ENCODE measurements at places on chromosomes 2 and 18.

DNA sequence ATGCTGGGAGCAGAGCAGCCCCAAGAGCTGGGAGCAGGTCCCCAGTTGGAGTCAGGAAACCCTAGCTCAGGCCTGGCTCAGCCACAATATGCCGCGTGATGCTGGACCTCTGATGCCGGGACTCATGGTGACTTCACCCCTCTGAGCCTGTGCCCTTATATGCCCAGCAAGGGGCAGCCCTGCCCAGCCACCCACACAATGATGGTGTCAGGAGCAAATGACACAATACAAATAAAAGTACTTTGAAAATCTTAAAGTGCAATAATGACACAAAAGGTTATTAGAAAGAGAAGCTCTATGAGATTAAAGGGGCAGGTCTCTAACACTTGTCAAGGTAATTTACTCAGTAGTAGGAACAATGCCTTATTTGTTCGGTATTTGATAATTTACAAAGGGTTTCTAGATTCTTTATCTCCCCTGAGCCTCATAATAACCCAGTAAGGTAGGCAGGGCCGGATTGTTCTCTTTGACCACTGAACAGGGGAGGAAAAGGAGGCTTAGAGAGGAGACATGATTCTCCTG lies 18.3 kb upstream of the KIF3C start:
- DNase-seq = no peak

- no peak for DNase-seq
These were observed 44.4 kb upstream of the BARD1 start for GRCh38 chr2:214853906-214854305.

GRCh38 chr2:75289771-75290170 lies 90.5 kb upstream of the TACR1 start:
- no peak for DNase-seq

DNA sequence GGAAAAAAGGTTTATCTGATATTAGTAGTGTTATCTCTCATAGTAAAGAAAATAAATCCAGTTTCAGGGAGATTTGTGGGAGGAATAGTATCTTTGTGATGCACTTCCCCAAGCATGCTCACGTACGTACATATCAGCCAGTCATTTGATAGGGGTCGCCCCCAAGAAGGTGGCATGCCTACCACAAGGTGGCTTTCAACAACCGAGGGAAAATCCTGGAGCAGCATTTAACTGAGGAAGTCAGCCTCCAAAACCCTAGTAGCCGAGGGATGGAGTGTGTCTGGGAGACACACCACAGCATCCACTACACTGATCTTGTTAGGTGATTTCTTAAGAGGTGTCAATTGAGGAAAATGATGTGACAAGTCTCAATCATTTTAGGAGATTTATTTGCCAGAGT lies 623.9 kb downstream of the NYAP2 start:
- no peak for DNase-seq

DNA sequence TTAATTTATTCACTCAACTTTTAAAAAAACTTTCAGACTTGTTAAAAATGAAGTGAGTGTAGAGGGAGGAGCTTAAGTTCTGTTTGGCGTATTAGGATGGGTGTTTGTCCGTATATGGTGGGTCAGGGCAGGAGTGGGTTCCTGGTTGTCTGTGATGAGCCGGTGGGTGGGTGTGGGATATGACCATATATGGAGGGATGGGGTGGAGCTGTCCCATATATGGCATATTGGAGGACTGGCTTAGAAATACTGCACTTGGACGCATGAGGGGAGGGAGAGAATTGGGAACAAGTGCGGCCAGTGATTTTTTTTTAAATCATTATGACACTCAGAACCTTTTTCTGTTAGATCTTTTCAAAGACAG lies 1.5 kb downstream of the KDM3A start:
- DNase-seq = peak; percentile 70

DNA sequence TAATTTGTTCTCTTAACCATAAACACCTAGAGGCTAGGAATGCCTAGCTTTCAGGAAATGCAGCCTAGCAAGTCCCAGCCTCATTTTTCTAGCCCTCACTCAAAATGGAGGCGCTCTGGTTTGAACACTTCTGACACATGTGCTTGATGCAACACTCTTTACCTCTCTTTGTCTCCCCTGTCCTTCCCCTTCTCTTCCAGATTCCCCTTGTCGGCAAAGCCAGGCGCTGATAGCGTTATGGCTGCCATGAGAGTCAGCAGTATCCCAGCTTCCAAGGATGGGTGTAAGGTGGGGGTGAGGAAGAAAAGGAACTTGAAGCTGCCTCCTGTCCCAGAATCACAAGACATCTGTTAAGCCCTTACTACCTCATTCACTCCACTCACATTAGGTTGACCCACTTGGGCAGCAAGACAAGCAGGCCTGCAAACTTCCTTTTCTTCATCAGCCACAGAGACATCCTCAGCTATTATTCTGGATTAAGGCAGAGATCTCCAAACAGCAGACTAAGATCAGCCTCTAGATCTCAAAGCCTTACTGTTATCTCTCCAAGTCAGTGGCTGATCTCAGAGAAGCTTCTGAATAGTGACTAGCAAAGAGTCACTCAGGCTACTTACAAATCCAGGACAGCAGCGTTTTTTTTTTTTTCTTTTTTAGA lies 1.9 kb upstream of the ST3GAL5 start:
- DNase-seq = no peak

GRCh38 chr18:67730886-67731285 lies 214.4 kb upstream of the DSEL start:
- DNase-seq = no peak

DNA sequence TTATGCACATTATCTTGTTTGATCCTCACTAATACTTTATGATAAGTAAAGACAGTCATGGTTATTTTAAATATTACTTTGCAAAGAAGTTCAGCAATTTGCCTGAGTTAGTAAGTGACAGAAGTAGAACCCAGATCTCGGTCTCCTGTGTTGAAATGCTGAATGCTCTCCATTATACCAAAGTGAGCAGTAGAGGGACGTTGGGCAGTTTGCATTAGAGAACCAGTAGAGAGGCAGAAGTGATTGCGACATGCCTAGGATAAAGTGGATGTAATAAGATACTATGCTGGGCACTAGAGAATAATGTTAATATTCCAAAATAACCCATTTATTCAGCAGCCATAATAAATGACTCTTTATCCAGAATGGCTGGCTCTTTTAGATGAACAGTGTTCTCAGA lies 201.0 kb downstream of the PMAIP1 start:
- DNase-seq = no peak

- DNase-seq = no peak
These were observed 84.5 kb downstream of the ADD2 start for GRCh38 chr2:70683455-70683854.

- no peak for DNase-seq
These were observed 62.7 kb downstream of the CYP1B1 start for GRCh38 chr2:38013158-38013752.

- DNase-seq = no peak
These were observed 28.9 kb upstream of the PPM1B start for GRCh38 chr2:44139741-44140140.

DNA sequence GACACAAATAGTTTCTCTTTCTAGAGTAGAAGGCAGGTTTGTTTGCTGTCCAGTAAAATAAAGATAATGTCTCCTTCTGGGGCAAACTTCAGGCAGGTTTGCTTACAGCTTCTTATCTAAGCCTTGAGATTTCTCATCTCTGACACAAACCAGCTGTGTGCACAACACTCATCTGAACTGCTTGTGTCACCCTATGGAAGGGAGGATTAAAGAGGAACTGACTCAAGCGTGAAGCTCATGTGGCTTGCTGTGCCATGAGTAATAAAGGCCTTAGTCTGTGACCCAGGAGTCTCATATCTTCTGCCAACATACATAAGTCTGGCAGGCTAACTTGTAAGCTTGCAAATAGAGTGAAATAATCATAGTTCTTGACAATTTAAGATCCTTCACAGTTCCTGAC lies 24.2 kb upstream of the CPO start:
- no peak for DNase-seq

GRCh38 chr2:88627856-88628570 lies 749 bp upstream of the EIF2AK3 start:
- peak; percentile 81 for DNase-seq

DNA sequence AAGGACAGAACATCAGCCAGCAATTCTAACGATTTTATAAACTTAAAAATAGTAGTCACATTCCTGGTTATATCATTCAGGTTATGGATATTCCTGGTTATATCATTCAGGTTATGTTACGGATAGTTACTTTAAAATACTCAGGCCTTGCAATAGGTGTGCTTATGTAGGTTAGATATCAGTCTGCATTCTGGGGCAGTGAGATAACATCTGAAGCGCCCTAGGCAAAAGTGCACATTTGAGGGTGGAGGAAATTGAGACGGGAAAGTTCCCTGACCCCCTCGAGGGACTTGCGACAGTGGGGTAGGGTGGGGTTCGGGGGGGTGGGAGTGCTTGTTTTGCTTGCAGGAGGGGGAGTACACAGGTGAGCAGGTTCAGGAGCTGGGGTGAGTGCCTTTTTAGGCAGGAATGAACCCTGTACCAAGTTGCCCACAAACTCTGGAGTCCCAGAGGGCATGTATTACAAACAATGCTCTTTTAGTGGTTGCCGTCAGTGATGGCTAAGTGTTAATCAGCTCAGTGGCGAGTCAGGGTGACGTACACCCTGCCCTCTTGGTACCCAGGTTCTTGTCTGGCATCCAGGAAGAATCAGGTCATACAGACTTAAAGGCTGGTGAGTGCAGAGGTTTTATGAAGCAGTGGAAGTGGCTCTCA lies 31.8 kb downstream of the CREG2 start:
- no peak for DNase-seq

DNA sequence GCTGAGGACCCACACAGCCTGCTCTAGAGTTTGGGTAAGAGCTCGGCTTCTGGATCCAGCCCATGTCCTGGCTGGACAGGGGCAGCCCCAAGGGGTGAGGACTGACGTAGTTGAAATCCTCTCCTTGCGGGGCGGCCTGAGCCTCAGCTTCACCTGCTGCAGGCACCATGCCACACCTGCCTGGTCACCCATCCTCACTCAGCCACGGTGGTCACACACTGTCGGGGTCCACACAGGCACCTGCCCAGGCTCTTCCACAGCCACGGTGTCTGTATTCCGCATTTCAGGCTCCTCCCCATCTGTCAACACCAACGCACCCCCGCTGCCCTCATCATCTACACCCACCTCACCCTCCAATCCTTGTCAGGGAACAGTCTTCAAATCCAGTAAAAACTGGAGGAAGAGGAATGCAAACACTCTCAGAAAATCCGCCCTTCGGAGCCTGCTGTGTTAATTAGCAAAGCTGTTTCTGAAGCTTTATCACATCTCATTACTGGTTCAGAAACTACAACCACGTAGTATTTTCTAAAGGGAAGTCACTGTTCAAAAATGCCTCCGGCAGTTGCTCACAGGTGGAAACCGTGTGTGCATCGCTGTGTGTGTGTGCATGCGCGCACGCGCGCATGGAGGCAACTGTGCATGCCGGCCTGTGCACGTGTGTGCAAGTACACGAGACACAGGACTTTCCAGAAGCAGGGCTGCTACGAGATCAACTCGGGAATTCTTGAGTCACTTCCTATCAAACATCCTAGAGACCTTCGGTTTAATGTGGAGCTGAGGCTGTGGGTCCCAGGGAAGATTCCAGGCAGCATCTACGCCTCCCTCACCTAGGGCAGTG lies 38.2 kb downstream of the SLC66A2 start:
- DNase-seq = no peak

GRCh38 chr2:197599285-197599965 lies 76.0 kb downstream of the RFTN2 start:
- no peak for DNase-seq

DNA sequence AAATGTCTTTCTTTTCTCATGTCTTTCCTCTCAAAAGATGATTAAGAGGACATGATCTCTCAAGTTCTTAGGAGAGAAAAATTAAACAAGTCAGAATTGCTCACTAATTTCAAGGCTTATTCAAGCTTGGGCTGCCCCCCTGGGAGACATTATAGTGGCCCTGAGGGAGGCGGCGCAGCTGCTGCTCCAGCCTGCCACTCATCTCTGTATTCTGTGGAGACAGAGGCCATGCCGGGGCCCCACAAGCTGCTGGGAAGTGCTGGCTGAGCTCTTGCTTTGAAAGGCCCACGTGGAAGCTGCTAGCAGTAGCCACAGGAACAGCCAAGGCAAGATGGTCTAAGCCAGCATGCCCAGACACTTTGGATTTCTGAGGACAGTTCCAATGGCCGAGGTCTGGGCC lies 267.4 kb downstream of the LNPK start:
- no peak for DNase-seq

DNA sequence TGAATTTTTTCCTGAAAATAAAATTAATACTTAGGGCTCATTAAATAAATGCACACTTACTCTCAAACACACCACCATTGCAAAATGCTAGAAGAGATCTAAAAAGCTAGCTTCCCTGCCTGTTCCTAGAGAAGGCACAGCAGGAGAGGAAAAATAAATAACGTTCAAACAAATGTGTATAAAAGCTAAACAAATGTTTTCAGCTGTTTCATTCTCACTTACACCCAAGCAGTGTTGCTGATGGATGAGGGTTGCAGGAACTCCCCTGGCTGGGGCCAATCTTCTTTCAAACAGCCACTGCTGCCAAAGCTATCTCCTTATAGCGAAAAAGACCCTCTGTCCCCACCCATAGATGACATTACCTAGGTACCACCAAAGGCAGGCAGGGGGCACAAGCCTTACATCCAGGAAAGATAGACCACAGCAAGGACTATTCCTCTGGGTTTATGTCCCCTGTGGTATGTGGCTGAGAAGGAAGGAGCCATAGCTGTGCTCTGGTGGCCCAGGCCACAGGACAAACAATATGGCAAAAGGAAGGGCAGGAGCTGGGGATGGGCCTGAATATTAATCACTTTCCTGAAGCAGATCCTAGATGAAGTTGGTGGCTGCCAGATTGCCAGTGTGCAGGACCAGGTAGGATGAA lies 214.6 kb downstream of the TTC32 start:
- DNase-seq = no peak

- no peak for DNase-seq
These were observed 45.2 kb upstream of the PGAP1 start for GRCh38 chr2:196971574-196972279.

DNA sequence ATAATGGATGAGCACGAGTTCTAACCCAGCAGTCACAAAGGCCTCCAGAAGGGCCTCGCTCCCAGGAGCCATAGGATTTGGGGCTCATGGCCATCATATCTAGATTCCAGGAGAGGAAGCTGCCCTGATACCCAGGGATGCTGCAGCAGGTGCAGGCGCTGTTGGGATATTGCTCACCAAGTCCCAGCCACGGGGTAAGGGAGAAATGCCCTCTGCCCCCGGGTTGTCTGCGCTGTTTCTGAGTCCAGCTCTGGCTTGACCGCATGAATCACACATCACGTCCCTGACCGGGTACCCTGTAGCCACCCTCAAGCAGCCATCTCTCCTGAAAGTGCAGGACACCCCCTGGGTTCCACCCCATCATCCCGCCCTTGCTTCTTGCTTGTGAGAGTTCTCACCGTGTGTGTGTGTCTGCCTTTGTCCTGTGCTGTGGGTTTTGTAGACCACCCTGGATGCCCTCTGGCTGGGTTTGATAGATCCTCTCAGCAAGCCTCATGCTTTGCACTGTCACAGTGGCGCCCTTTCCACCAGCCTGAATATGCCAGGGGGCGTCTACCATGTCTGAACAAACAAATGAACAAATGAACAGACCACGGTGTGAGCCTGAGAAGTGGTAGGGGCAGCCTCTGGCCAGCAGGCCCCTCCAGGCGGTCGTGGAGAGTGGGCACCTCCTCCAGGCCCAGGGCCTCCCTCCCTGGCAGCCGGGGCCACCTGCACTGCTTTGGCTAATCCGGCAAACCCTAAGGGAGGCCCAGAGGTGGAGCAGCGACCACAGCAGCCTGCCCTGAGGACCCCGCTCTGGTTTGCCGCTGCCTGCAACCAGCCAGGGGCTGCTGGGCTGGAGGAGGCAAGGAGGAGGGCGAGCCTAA lies 32.1 kb downstream of the ADRA2B start:
- DNase-seq = no peak

GRCh38 chr18:11669271-11669947 lies 19.7 kb upstream of the GNAL start:
- no peak for DNase-seq

Measured in stimulated activated CD4-positive, alpha-beta T cell treated with anti-CD3 and anti-CD28 coated beads, Interleukin-12 subunit alpha, Interleukin-12 subunit beta, amount 100 ng/mL, for 48 hours (primary cell).